Tibial nerve (tissue), 4 donors: ENCODE measurements at places on chromosomes 1 and 21. TPM values are rescaled to one million over a fixed set of nuclear protein-coding genes. Genes with fewer than 3 reads are reported as not detected.
A peak's percentile ranks its signal among the peaks of the same experiment; 100 is the strongest.

Gene NGF
- 3.6 TPM for total RNA-seq

Gene KCNT2
- total RNA-seq, result 8.1 TPM

Gene S100A9
- 65.9 TPM for total RNA-seq

Gene C1QTNF12
- 3.0 TPM for total RNA-seq

Gene LRRN2
- total RNA-seq, result 16.1 TPM

Gene RIMS3
- total RNA-seq, result 2.1 TPM

DNA sequence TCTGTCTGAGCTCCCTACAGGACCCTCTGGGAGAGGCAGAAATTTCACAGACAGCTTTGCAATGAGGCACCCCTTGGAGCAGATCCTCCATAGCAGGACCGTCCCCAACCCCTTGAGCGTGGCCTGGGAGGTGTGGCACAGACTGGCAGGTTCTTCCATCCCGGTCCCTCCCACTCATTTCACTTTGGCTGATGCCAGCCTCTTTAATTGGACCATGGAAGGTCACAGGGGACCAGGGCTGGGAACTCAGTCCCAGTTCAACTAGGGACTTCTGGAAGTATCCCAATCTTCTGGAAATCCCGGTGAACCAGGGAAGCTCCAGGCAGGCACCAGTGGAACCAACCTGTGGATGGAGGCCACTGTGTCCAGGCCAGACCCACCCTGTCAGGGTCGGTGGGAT, 83.7 kb downstream of the SPSB1 start:
- no peak for DNase-seq

DNA sequence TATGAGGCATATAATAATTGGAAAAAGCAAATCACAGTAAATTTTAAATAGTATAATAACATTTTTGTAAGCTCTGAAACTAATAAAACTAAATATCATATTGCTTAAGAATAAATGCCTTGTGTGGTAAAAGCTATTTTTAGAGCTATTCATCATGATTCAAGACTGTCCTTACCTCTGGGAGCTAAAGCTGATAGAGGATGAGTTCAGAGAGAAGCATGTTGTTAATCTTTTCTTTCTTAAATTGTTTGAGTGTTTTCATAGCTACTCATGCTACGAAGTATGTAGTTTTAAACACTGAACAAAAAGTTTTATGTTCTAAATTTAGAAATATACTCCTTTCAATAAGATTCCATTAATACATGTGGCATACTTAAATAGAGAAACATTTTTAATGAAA, 30.5 kb downstream of the IFI16 start:
- no peak for DNase-seq

DNA sequence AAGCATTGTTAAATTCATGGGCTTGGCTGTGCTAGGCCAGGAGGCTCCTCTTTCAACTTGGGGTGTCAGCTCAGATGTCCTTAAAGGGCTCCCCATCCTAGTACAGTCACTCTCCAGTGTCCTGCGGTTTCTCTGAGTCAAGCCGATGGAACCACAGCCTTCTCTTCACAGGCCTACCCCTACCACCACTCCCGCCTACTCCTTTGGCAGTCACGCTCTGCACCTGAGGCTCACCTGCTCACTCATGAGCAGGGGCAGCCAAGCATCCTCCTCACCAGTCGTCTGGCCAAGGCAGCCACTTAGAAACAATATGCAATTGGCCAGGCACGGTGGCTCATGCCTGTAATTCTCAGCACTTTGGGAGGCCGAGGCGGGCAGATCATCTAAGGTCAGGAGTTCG, 3.6 kb downstream of the ACOT7 start:
- DNase-seq, result no peak

DNA sequence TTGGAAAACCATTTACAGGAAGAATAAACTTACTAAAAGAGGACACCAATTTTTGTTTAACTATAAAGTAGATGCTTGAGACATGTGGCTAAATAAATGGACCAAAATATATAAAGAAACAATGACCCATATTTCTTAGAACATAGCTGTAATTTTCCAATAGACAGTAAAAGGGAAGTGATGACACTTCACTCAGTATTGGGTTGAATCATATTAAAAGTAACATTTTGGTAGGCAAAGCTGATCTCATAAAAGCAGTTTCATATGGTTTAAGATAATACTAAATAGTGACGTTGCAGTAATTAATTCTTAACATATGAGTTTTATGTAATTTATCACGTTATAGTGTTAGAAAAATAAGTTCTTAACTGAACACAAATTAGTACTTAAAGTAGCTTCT, 308.9 kb upstream of the RUNX1 start:
- DNase-seq, result no peak

GRCh38 chr1:200738327-200738948, at the start of gene CAMSAP2:
Gene CAMSAP2 (plus strand): TSS chr1:200738893. CDS start chr1:200739828, 935 bp downstream.
- DNase-seq, result peak; percentile 77

- no peak for DNase-seq
Observed at GRCh38 chr1:212228591-212229119, 56.6 kb upstream of the PPP2R5A start.

GRCh38 chr1:8670371-8670818, 147.0 kb downstream of the RERE start:
- no peak for DNase-seq

DNA sequence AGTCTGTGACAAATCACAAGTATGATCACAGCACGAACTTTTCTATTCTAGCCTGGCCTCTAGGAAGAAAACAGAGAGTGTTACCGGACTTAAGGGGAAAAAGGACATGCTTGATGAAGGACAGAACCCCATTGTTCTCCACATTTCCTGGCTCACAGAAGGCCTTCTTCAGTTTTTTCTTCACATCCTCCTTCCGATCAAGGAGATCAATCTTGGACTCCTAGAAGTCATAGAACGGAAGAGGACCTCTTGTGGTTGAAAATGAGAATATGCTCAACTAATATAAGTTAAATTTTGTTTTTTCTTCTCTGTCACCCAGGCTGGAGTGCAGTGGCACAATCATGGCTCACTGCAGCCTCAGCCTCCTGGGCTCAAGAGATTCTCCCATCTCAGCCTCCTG, 30.3 kb downstream of the YARS1 start:
- DNase-seq, result no peak

GRCh38 chr1:162627662-162628296, 4.5 kb upstream of the DDR2 start:
- DNase-seq, result no peak

DNA sequence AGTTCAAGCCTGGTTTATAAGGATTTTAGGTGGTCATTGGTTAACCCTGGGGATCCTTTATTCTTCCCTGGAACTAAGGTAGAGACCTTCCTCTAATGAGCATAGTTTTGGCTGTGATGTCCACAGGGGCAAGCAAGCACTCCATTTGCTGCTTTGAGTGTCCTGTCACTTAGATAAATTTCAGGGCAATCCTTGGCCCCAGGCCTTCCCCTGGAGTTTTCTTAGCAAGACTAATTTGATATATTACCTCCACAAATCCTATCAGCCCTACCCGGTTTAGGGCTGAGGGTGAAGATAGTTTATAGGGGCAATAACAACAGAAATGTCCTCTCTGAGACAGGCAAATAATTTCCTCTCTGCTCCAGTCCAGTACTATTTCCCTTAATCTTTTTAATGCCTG, 166.6 kb downstream of the CYYR1 start:
- DNase-seq, result no peak

DNA sequence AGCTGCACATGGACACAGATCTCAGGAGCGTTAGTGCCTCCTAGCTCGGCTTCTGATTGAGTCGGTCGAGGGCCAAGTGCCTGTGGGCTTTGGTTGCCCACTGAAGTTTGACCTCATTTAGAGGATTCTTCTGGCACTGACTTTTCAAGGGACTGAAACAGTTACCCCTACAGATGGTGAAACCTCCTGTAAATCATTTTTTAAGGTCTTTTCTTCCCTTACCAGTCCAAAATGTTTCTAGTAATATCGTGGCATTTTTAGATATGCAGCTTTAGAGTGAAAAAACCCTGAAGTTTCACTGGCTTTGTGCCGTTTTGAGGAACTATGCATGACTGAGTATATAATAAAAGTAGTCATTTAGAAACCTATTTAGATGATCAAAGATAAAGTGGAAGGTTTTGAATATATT, 34.7 kb upstream of the L1TD1 start:
- DNase-seq, result no peak

DNA sequence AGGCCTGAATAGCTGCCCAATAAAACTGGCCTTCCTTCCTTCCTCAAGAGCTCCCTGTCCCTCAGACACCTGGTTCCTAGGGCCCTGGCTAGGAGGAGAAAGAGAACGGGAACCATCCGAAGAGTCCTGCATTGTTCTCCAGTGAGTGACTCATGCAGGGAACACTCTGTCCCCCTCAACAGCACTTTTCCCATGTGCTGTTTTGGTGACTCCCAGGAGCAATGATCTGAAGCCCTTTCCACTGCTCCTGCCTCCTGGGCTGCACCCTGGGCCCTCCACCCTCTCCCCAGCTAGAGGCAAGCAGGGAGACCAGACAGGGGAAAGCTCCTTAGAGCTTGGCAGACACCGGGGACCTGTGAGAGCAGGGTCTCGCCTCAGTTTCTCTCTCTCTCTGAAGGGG, 18.9 kb downstream of the TNNT2 start:
- no peak for DNase-seq

DNA sequence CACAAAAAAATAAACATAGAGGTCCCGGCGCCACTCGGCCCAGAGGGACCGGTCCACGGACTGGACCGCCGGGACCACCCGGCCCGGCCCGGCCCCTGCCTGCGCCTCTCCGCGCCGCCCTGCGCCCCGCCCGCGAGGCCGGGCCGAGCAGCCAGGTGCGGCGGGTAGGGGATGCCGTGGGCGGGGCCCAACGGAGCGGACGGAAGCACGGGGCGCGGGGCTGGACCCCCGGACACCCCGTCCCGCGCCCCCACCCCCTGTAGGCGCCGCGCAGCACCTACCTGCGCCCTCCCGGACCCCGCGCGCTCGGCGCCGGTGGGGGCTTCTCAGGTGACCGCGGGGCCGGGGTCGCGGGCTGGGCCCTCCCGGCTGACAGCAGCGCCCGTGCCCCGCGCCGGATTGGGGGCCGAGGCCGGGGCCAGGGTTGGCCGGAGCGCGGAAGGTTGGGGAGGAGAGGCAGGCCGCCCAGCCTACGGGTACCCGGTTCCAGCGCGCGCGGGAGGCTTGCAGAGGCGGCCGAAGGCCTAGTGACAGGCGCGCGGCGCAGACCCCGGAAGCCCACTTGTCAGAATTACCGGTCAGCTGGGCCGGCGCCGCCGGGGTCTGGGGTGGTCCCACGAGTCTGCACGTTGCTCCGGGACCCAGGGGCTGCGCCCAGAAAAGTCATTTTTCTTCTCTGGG, 351.9 kb upstream of the CAMK1G start:
- no peak for DNase-seq

- peak; percentile 74 for DNase-seq
Observed at GRCh38 chr21:44817914-44818639, at the start of gene SUMO3. Gene SUMO3 (minus strand): TSS chr21:44818062. CDS start chr21:44817968, 94 bp downstream.

DNA sequence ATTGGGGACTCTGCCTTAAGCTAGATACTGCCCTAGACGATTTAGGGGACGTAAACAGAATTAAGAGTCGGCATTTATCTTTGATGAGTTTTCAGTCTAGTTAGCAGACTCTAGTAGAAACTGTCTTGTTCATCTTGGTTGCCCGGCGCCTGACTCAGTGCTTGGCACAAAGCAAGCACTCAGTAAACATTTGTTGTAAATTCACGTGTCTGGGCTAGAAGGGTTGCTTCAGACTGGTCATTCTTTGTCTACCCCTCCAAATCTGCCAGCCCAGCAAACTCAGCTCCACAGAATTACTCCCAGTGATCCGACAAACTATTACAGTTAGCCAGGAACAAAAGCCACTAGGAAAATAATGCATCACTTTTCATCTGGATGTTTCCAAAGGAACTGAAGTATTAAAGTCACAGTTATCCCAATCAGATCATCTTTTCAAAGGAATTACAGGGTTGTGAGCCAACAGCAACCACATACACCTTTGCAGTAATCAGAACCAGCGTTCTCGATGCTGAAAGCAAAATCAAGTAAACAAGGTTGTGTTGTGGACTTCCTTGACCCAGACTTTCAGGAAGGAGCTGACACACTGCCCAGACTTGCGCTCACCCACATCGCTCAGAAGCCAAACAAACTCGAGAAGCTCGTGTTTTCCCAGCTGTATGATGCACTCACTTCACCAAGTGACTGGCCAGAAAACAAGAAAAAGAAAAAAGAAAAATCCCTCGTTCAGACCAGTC, 66.5 kb upstream of the GADD45A start:
- DNase-seq, result peak; percentile 65

DNA sequence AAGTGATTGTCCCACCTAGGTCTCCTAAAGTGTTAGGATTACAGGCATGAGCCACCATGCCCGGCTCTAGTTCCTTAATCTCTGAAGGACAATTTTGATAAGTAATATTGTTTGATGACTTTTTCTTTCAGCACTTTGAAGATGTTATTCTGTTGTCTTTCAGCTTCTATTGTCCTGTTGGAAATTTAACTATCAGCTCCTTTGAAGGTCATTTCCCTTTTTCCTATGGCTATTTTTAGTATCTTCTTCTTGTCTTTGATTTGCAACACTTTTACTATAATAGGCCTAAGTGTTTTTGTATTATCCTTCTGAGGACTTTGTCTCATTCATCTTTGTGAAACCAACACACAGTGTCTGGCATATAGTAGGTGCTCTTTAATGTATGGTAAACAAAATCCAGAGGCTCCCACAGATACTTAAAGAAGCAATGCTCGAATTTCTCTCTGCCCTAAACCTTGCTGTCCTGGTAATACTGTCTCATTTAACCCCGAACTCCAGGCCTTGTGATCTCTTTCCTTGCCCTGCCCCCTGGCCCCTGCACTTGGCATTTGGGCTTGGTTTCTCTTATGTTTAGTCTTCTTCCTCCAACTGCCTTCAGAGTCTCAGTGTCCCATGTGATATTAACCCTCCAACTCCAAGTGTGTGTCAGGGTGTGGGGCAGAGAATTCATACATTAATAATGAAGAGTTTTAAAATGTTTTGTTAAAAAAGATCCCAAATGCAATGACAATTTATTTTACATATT, 19.0 kb upstream of the AGO1 start:
- DNase-seq, result no peak

GRCh38 chr1:226608699-226609505, 60.3 kb downstream of the STUM start:
- DNase-seq, result peak; percentile 55

DNA sequence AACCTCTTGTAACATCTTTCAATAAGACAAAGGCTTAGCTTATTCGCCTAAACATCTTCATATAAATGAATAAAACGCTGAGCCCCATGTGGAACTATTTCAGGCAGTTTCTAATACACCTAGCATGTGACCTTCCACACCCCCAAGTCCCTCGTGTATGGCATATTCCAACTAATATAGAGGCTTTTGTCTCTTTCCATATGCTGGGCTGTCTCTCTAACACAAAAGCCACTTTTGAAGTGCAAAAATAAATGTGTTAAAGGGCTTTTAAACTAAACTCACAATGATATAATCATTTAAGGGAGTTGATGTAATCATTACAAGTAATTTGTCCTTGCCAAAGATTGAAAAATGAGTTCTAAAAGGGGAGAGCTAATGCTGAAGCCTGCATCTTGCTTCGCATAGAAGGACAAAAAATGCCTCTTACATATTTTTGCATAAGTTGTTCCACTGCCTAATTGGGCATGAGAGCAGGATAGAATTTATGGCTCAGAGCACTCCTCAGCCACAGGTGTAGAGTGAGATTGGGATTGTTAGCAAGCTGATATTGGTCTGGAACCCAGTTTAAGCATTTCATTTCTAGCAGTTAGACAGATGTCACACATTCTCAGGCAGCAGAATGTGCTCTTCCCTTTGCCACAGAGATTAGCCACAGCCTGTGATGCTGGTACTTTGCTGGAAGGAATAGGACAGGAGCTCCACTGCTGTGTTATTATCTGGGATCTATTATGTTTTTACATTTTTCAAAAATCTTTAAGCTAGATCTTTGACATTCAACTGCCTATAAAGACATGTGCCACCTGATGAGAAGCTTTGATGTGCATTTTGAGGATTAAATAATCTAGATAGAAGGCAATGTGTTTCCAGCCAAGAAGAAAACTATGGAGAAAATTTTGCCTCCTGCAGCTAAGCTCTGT, 1044.4 kb downstream of the ADGRL2 start:
- no peak for DNase-seq

- DNase-seq, result no peak
Observed at GRCh38 chr1:108050911-108051629, 86.1 kb upstream of the VAV3 start.
